Fibroblast of lung (primary cell): ENCODE measurements at places on chromosomes 13 and 19. TPM values are rescaled to one million over a fixed set of nuclear protein-coding genes. Genes with fewer than 3 reads are reported as not detected.

DNA sequence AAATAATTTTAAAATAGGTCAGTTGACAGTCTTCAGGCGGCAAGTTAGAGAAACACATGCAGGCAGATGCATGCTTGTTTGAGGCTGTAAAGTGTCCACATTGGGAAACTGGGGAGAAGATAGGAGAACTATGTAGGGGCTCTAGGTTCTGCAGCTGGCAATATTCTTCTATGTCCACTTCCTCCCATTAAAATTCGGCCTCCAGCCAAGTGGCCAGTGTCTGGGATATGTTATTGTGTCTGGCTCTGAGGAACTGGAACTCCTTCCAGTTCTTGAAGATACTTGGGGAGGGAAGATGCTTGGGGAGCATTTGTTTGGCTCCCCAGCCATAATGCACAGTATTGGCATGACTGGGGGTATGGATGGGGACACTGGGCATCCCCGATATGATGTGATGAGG, 20.9 kb upstream of the KLF2 start:
- H3K36me3 ChIP-seq = no peaks in the 10 kb centered on the region
- no peak overlapping the region for H3K4me3 ChIP-seq
- no peak for DNase-seq
- no peaks in the 10 kb centered on the region for H3K27me3 ChIP-seq

DNA sequence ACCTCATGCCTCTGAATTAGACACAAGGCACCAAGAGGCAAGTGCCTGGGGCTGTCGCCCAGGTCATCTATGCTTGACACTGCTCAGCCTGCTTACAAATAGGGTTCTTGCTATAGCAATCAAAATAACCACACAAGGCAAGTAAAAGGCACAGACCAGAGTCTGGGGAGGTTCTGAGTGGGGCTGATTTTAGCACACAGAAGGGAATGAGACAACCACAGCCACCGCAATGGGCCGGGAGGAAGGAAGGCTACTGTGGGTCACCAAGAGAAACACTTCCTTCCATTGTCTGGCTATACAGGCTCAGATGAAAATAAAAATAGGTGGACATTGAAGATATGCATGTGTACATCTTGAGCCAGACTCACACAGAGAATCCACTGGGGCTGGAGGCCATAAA, 159.1 kb downstream of the DLEU7 start:
- no peaks in the 10 kb centered on the region for H3K4me1 ChIP-seq
- no peak overlapping the region for H3K4me3 ChIP-seq
- H3K27me3 ChIP-seq = no peaks in the 10 kb centered on the region

DNA sequence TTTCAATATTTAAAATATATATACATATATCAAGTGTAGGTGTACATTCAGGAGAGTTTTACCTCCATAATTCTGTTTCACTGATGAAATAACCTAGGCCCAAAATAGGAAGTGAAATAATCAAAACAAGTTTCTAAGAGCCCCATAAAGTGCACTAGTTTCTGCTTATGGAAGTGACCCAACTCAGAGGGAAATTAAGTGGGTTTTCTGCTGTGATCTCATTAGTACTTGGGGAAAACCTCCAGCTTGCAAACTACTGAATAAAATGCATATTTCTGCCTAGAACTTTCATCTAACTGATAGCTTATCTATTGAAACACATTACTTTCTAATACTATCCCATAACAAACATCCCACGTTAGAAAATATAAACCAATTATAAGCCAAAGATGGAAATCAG, 45.4 kb upstream of the MIR17HG start:
- no peak for DNase-seq
- H3K4me1 ChIP-seq = no peaks in the 10 kb centered on the region
- no peaks in the 10 kb centered on the region for H3K27me3 ChIP-seq
- no peaks in the 10 kb centered on the region for H3K36me3 ChIP-seq

ZNF382 gene
- total RNA-seq = 13.4 and 16.0 TPM in 2 replicates

PRTN3 gene
- total RNA-seq = not detected in 2 replicates
